ENCODE measurements at places on chromosomes 1 and 21.

DNA sequence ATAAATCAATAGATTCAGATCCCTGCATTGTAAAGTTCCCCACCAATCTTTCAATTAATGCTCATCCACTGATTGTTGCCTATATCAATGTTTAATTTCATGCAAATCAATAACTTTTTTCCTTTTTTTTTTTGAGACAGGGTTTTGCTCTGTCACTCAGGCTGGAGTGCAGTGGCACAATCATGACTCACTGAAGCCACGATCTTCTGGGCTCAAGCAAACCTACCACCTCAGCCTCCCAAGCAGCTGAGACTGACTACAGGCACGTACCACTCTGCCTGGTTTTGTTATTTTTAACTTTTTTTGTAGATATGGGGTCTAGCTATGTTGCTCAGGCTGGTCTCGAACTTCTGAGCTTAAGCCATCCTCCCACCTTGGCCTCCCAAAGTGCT, 25.7 kb downstream of the DIO1 start:
- DNase-seq, result peak; percentile 41

DNA sequence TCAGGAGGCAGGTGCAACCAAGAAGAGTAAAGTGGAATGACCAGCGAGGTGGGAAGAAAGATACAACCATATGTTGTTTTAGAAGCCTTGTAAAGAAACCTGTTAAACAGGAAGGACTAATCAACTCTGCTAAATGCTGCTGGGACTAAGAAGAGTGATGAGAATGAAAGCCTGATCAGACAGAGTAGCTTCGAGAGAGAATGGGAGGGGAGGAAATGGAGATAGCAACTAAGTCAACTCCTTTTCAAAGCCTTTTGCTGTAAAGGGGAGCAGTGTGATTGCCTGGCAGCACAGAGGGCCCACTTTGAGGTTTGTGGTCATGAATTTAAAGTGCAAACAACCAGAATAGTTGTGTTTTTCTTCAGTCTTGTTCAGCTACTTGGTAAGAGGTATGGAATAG, 31.4 kb downstream of the SLC30A7 start:
- no peak for DNase-seq

DNA sequence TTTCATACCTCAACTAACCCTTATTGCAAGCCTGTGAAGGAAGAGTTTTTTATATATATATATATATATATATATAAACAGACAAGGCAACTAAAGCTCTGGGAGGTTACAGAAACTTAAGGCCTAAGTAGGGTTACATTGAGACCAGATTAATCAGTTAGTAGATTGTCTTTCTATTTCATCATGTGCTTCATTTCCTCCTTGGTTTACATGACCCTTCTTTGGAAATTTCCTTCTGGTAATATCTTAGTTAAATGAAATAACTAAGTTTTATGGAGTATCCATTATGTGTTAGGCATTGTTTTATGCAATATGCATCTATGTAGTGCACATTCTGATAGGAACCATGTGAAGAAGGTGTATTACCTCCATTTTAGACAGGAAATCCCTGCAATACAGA, 112.7 kb downstream of the FGGY start:
- no peak for DNase-seq

DNA sequence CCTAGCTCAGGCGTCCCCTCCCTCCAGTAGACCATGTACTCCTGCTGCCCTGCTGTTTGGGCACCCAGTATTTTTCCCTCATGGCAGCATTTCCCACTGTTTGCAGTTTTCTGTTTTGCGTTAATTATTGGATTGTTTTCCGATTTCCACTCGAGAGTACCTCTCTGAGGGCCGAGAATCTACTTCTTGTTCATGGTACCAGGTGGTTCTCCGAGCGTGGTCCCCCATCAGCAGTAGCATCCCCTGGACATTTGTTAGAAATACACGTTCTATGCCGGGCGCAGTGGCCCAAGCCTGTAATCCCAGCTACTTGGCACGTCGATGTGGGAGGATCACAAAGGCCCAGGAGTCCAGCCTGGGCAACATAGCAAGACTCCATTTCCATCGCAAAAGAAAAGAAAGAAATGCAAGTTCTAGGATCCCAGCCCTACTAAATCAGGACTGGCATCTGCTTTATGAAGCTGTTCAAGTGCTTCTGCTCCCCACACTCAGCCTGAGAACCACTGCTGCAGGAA, 690 bp downstream of the RRP1 start:
- no peak for DNase-seq

DNA sequence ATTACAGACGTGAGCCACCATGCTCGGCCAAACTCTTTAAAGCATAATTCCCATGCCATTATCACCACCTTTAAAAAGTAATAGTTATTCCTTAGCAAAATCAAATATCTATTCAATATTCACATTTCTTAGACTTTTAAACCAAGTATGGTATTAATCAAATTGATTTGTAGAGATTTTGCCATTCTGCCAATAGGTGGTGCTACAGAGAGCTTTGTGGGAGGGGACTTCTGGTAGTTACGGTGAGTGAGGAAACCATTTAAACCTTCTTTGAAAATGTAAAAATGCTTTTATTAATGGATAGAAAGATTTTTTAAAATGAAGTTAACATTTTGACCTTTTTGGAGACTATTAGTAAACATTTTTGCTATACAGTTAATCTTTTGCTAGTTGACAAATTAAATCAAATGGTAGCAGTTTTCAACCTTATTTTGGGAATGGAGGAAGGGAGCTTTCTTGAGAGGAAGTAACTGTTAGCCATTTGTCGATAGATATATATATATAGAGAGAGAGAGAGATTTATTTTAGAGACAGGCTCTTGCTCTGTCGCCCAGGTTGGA, 19.3 kb downstream of the IARS2 start:
- DNase-seq, result peak; percentile 25

DNA sequence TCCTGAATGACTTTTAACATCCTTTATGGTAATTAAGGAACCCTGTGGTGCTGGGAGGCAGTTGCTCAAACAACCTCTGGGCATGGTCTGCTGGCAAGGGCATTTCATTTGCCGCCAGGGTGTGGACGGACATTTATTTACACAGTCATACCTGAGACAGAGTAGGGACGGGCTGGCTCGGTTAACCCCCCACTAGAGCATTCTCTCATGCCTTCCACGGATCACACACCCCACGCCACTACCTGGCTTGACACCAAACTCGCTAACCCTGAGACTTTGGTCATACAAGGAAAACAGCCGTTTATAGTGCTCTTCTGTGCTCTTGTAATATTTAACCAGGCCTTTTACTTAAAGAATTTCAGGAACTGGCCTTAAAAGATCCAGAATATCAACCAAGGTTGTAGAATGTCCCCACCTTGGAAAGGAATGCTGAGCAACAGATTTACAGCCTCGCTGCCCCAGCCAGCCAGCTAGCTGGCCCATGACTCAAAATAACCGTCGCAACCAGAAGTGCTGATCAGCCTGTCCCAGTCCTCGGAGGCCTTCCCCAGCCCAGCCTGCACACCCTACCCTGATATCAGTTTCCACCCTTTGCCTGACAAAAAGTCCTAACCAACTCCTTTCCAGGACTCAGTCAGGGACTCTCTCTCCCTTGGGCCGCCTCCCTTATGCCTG, 6.5 kb upstream of the PDXK start:
- DNase-seq, result peak; percentile 98

- DNase-seq, result no peak
Observed at GRCh38 chr1:30330644-30331043, 392.7 kb downstream of the MATN1 start.

DNA sequence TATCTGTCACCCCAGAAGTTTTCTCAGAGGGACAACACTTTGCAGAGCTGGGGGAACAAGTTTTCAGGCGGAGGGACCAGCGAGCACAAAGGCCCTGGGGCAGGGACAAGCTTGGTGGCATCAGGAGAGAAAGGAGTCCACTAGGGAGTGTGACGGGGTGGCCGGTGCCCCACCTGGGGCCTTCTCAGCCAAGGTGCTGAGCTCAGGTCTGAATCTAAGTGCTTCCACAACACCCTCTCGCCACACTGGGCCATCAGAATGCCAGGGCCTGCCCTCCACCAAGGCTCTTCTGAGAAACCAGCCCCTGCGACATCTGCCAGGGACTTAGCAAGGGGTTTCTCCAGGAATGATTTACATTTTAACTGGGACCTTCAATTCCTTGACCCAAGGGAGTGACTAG, 7.8 kb upstream of the TNFRSF8 start:
- DNase-seq, result no peak

DNA sequence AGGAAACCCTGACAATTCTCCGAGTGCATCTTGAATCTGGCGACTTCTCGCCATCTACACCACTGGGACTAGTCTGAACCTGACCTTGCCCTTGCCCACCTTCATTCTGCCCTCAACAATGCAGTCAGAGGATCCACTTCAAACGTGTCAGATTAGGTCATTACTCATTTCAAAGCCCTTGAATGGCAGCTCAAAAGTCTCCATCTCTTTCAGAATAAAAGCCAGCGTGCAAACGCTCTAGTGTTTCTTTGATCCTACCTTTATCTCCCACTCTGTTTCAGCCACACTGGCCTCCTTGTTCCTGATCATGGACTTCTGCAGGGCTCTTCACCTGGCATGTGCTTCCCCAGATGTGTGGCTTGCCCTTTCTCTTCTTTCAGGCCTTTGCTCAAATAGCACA, 31.3 kb downstream of the SLC30A1 start:
- no peak for DNase-seq

DNA sequence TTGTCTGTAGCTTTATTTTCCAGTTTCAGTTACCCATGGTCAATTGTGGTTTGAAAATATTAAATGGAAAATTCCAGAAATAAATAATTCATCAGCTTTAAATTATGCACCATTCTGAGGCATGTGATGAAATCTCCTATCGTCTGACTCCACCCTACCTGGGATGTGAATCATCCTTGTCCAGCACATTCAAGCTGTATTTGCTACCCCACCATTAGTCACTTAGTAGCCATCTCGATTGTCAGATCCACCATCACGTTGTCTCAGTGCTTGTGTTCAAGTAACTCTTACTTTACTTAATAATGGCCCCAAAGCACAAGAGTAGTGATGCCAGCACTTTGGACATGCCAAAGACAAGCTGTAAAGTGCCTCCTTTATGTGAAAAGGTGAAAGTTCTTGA, 4.0 kb downstream of the STPG1 start:
- peak; percentile 86 for DNase-seq

DNA sequence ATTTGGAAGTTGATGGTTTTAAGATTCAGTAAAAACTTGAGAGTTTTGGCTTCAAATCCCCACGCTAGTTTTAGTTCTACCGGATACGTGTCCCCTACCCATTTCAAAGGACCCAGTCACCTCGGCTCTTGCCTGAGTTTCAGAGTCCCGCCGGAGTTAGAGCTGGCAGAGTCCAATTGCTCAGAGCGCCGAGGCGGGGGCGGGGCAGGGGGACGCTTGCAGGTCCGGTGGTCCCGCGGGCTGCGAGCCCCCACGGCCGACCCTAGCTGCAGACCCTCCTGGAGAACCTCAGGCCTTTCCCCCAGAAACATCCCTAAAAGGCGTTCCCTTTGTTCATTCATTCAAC, 765 bp upstream of the VPS45 start:
- no peak for DNase-seq

DNA sequence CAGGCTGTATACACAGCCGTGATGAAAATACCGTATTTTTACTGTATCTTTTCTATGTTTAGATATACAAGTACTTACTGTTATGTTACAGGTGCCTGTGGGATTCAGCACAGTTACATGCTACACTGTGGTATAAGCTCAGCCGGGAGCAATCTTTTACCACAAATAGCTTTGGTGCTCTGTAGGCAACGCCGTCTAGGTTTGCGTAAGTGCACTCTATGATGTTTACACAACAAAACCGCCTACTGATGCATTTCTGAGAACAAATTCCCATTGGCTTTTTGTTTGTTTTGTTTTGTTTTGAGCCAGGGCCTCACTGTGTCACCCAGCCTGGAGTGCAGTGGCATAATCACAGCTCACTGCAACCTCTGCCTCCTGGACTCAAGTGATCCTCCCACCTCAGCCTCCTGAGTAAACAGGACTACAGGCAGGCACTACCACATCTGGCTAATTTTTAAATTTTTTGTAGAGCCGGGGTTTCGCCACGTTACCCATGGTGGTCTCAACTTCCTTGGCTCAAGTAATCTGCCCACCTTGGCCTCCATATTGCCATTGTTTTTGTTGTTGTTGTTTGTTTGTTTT, 81.0 kb downstream of the SCCPDH start:
- no peak for DNase-seq

DNA sequence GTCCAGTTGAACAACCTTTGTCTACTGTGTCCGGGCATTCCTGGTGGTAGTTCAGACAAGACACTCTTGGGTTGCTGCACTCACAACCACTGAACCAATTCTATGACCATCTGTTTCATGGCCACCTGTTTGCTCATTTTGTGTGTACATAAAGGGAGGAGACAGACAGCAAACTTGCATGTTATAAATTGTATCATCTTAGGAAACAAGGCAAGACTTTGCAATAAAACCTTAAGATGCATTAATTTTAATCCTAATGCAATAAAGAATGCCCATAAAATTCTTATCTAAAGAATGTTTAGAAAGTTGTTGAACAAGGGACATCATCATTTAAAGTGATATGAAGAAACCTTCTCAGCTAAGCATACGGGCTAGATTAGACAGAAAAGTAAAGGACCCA, 34.8 kb downstream of the ADAM30 start:
- no peak for DNase-seq

- no peak for DNase-seq
Observed at GRCh38 chr1:168150283-168150682, 13.6 kb upstream of the GPR161 start.

DNA sequence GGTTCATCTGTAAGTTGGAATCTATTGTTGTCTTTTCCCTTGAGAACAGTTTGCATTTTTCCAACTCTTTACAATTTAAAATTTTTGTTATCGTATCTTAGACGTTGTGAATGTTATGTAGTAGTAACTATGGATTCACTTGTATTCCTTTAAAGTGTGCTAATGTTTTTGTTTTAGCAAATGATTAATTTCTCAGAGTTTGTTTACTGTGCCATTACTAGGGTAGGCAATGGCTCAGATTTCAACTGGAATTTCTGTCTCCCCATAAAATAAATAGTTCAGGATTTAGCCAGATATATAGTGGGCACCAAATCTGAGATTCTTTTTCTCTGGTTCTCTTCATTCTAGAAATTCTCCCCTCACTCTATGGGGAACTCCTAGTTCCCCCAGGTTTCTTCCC, 896.5 kb downstream of the PLA2G4A start:
- no peak for DNase-seq

GRCh38 chr1:198497326-198498102, 43.0 kb downstream of the ATP6V1G3 start:
- peak; percentile 9 for DNase-seq

DNA sequence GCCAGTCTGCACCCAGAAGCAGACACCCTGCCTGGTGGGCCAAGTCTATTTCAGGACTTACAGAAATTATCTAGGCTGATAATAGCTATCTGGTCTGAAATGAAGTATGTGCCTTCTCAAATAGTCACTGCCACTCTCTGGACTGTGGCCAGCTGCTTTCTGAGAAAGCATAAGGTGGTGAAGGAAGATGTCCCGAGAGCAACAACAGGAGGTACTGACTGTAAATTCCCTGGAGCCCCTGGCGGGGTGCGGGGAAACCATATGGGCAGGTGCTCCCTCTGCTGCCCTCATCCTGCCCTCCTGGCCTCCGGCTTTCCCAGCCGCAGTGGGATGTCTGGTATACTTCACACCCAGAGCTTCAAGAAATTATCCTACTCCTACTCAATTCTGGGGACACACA, 86.8 kb downstream of the TGFBR3 start:
- DNase-seq, result no peak
